ENCODE measurements at places on chromosomes 2 and 18. TPM values are rescaled to one million over a fixed set of nuclear protein-coding genes. Genes with fewer than 3 reads are reported as not detected.

The ATP8B1 gene
- 21.7 TPM for total RNA-seq

GRCh38 chr18:24536326-24536725, 75.9 kb downstream of the HRH4 start:
- H3K36me3 ChIP-seq, result no peaks in the 10 kb centered on the region
- no peaks in the 10 kb centered on the region for H3K4me1 ChIP-seq
- no peak overlapping the region for H3K27ac ChIP-seq
- peaks cover 15% of the 10 kb centered on the region for H3K27me3 ChIP-seq

- no peak overlapping the region for H3K4me3 ChIP-seq
- H3K4me1 ChIP-seq, result no peaks in the 10 kb centered on the region
- no peak overlapping the region for H3K27ac ChIP-seq
- no peaks in the 10 kb centered on the region for H3K27me3 ChIP-seq
These were observed 1123.3 kb upstream of the ACVR2A start for GRCh38 chr2:146721486-146721885.

DNA sequence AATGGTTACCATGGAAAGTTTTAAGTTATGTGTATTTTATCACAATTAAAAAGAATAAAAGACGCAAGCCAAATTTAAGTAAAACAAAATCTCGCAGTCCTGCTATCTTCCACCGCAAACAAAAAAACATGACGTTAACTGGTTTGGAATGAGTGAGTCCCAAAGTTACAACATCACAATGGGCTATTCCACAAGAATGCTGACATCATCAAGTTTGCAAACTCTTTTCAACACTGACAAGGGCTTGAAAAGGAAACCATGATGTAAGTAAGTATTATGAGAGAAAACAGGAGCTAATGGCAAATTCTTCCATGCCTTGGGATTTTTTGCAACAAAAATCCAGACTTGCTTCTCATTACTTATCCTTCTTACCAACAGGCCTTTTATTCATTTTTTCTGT, 31.1 kb downstream of the SIGLEC15 start:
- peaks cover 57% of the 10 kb centered on the region for H3K36me3 ChIP-seq
- H3K27ac ChIP-seq, result no peak overlapping the region
- H3K27me3 ChIP-seq, result no peaks in the 10 kb centered on the region
- H3K4me1 ChIP-seq, result peaks cover 3% of the 10 kb centered on the region
- DNase-seq, result no peak
- no peak overlapping the region for H3K4me3 ChIP-seq

GRCh38 chr2:202112041-202112440, 39.0 kb downstream of the KIAA2012 start:
- H3K4me3 ChIP-seq, result no peak overlapping the region
- no peak overlapping the region for H3K27ac ChIP-seq
- H3K4me1 ChIP-seq, result peaks cover 42% of the 10 kb centered on the region
- no peaks in the 10 kb centered on the region for H3K36me3 ChIP-seq
- no peaks in the 10 kb centered on the region for H3K27me3 ChIP-seq

The LIPG gene
- total RNA-seq, result 16.9 TPM

DNA sequence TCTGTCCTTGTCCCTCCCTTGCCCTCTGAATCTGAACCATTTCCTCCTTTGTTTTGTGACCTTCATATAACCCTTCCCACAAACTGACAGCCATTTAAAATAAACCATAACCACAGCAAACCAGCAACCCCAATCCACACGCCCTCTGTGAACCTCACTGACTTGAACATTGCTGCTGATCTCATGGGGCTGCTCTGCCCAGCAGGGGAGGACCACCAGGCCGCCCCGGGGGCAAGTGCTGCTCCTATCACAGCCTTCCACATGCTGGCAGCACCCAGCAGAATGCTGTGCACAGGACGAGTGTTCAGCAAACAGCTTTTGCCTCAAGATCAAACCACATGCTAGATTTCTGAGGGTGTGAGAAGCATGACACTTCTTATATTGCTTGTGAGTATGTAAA, 73.9 kb upstream of the UXS1 start:
- H3K4me1 ChIP-seq, result peaks cover 29% of the 10 kb centered on the region
- peak; percentile 47 for DNase-seq
- no peaks in the 10 kb centered on the region for H3K27me3 ChIP-seq
- no peak overlapping the region for H3K4me3 ChIP-seq
- peaks cover 7% of the 10 kb centered on the region for H3K36me3 ChIP-seq

Measured in type B pancreatic cell (in vitro differentiated cells).